ENCODE measurements at places on chromosomes 6 and 20.

- no peak for DNase-seq
These were observed 209.7 kb upstream of the SUPT3H start for GRCh38 chr6:45587229-45588060.

- no peak for DNase-seq
These were observed 53.5 kb upstream of the SLC22A16 start for GRCh38 chr6:110529907-110530306.

GRCh38 chr20:10641467-10641866 is 32.3 kb downstream of the JAG1 start:
- DNase-seq: no peak

GRCh38 chr20:13098720-13099355 is 90.1 kb downstream of the SPTLC3 start:
- no peak for DNase-seq

DNA sequence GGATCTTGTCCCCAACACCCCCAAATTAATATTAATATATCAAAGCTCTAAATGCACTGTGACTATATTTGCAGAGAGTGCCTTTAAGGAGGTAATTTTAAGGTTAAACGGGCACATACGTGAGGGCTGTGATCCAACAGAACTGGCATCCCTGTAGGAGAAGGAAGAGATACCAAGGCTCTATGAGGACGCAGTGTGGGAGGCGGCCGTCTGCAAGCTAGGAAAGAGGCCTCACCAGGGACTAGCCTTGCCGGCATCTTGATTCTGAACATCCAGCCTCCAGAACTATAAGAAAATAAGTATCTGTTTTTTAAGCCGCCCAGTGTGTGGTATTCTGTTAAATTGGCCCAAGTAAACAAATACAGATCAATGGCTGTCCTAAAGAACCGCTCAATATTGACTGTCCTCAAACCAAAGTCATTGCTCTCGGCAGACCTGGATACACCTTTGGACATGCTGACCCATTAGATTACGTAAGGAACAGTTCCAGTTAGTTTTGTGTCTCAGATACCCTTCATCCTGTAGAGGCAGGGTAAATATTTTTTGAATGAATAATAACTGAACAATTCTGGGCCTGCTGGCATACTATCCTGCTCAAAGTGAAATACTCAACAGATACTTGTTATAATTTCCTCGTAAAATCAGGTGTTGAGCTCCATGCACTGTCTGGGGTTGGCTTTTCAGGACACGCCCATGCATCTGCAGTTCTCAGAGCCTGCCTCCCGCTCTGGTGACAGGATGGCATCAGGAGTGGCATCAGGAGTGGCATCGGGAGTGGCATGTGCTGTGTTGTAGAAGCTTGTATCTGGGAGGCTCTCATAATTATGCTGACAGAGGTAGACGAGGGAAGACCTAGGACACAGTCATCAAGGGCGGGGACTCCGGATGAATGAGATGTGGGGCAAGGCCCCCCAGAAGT is 6.3 kb downstream of the PRR18 start:
- no peak for DNase-seq

GRCh38 chr6:43679057-43679456 is 8.5 kb downstream of the MRPS18A start:
- no peak for DNase-seq

GRCh38 chr6:170032706-170033309 is 258.1 kb downstream of the DLL1 start:
- DNase-seq: no peak

DNA sequence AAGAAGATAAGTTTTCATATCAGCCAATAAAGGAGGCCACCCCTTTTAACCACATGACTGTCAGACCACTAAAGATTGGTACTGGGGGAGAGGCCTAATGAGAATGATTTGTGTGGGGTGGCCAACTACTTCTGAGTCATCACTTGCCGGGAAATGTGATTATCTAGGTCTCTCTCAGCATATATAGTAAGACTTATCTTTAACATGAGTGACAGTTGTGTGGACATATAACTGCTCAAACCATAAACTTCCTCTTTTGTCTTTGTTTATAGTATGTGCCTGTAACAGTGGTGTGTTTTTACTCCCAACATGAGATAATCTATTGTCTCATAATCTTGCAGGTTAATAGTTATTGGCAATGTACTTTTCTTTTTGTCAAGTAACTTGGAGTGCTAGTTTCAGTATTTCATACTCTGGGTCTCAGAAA is 312.4 kb downstream of the CDKAL1 start:
- DNase-seq: no peak

DNA sequence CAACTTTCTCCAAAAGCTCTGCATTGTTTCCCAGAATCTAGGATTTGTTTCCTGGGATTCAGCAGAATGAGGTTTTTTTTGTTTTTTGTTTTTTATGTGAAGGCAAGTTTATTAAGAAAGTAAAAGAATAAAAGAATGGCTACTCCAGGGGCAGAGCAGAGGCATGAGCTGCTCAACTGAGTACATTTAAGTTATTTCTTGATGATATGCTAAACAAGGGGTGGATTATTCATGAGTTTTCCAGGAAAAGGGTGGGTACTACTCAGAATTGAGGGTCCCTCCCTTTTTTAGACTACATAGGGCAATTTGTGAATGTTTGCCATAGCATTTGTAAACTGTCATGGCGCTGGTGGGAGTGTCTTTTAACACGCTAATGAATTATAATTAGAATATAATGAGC is 292.5 kb upstream of the SGK1 start:
- DNase-seq: no peak

DNA sequence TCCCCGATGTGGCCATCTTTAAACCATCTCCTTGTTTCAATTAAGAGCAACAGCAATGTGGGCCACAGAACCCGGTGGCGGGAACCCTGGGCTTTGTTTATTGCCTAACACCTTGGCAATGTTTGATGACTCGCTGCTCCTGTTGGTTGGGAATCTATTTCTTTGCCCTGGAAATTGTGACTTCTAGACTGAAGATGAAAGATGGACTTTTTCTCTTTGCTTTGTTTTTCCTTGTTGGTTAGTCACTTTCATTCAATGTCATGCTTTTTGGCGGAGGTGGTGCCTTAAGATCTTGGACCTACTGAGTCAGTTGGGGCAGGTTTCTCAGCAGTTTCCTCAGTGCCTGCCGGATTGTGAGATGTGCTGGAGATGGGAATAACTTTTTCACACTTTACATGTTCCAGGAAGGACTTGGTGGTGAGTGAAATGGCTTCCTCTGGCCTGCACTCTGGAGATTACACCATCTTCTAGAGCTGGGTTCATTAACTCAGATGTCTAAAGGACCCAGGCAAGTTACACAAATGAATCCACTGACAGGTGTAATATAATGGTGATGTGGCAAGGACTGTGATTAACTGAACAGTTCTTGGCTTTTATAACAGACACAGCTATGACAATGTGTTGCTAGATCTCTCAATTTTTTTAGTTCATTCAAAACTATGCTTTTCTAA is 56.3 kb downstream of the TSHZ2 start:
- DNase-seq: no peak

Measured in cortex of kidney (tissue), 1 donor.